ENCODE measurements at places on chromosomes 5 and 9.

GRCh38 chr9:81082221-81082620, 607.1 kb downstream of the TLE1 start:
- no peak for DNase-seq

DNA sequence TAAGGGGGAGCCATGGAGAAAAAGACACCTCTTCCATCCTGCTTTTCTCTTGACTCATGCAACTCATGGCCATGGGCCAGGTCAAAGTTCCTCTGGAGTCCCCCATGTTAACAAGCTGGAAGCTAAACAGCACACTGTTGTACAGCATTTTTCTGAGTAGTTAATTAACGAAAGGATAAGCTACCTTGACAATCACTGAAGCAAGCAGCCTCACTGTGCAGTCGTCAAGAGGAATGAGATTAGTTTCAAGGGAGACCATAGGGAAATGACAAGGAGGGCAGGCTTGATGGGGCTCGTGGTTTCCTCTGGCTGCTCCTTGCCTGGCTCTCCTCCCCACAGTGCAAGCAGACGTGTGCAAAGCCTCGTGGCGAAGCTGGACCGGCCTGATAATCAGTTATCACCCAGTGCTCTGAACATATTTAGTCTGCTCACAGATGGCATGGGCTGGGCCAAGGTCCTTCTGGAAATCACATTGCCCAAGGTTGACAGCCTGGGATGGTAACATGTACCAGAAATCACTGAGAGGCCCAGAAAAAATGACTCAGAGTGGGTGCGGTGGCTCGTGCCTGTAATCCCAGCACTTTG, 209.5 kb downstream of the SLIT3 start:
- no peak for DNase-seq

DNA sequence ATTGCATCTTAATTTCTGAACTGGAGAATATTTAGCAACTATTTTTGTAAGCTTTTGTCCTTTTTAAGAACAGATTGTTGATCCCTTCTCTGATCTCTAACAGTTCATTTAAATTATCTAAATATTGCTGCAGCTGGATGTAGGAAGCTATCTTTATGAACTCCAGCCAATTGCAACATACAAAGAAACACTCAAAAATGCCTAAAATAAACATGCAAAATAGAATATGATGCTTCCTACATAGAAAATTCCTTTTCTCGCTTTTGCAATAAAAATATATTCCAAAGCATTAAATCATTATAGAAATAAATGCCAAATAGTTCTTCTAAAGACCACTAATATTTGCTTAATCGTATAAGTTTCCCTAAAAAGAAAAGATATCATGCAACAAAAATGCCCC, 218.6 kb downstream of the LURAP1L start:
- no peak for DNase-seq

DNA sequence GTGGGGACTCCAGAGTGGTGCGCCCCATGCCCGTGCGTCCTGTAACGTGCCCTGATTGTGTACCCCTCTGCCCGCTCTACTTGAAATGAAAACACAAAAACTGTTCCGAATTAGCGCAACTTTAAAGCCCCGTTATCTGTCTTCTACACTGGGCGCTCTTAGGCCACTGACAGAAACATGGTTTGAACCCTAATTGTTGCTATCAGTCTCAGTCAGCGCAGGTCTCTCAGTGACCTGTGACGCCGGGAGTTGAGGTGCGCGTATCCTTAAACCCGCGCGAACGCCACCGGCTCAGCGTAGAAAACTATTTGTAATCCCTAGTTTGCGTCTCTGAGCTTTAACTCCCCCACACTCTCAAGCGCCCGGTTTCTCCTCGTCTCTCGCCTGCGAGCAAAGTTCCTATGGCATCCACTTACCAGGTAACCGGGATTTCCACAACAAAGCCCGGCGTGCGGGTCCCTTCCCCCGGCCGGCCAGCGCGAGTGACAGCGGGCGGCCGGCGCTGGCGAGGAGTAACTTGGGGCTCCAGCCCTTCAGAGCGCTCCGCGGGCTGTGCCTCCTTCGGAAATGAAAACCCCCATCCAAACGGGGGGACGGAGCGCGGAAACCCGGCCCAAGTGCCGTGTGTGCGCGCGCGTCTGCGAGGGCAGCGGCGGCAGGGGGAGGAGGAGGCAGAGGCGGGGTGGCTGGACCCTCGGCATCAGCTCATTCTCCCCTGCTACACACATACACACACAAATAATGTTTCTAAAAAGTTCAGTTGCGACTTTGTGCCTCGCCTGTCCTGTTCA, 668 bp downstream of the GLIS3 start:
- DNase-seq, result no peak

- no peak for DNase-seq
These were observed 30.2 kb downstream of the CDHR2 start for GRCh38 chr5:176579323-176579722.

DNA sequence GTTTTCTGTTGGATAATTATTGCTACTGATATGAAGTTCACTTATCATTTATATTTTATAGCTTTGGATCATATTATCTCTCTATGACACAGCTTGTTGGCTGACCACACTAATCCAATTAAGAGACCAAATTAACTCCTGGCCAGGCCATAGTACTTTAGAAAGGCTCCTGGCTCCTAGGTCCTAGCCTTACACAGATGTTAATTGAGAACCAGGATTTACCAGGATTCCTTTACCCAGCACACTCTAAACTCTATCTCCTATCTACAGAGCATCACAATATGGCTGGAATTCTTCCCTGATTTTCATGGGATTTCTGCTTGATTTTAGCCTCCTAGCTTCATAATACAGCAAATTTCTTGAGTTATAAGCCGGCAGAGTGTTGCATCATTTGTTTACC, 80.3 kb downstream of the SLCO6A1 start:
- no peak for DNase-seq

GRCh38 chr5:106974272-106974671, 696.5 kb downstream of the EFNA5 start:
- DNase-seq, result no peak

DNA sequence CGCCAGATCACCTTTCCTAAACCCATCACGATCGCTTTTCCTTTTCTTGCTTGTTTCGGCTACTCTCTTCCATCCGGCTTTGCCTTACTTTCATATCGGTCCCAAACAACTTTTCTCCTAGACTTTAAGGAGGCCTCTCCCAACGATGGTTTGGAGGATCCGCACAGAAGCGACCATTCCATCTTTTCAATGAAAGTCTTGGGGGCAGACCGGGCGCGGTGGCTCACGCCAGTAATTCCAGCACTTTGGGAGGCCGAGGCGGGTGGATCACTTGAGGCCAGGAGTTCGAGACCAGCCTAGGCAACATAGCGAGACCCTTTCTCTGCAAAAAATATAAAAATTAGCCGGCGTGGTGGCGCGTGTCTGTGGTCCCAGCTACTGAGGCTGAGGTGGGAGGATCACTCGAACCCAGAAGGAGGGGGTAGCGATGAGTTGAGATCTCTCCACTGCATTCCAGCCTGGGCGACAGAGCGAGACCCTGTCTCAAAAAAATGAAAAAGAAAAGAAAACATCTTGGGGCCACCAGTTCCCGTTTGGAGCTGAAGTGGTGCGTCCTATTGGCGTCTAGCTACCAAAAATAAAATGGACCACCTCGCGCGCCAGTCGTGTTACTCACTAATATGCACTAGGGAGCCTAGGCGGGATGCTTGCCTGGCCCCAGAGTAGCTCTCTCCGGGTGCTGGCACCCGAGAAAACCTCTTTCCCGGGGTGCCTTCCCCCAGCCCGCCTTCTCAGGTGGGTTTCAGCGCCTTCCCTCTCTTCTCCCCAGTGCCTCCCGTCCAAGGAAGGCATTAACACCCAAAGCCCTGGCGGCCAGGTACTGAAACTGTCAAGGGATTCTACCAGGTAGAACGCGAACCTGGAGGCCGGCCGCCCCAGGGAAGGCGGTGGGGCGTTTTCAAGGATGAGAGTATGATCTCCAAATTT, 800 bp upstream of the AP3B1 start:
- DNase-seq, result no peak

DNA sequence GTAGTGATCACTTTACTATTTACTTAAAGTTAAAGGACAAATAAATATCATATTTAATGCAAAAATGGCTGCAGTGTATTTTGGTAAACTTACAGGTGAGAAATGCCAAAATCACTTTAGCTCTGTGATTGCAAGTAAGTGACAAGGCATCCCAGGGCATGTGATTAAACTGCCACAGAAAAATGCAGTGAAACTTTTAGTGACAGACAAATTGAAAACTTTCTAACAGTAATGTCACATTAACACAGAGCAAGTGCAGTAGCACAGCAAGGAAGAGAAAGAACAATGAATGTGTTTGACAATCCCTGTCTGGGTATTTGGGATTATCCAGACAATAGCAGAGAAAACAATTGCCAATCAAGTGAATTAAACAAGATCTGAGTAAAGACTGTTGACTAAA, 606.8 kb downstream of the SLCO4C1 start:
- no peak for DNase-seq

DNA sequence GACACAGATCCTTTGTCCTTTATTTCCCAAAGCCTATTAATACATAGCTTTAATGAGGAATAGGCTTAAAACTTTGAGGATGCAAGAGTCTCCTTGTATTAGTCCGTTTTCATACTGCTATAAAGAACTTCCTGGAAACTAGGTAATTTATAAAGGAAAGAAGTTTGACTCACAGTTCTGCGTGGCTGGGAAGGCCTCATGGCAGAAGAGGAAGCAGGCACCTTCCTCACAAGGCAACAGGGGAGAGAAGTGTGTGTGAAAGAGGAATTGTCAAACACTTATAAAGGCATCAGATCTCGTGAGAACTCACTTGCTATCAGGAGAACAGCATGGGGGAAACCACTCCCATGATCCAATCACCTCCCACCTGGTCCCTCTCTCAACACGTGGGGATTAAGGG, 5.4 kb upstream of the CLK4 start:
- no peak for DNase-seq

GRCh38 chr5:120382833-120383232, 81.3 kb upstream of the PRR16 start:
- DNase-seq, result no peak

DNA sequence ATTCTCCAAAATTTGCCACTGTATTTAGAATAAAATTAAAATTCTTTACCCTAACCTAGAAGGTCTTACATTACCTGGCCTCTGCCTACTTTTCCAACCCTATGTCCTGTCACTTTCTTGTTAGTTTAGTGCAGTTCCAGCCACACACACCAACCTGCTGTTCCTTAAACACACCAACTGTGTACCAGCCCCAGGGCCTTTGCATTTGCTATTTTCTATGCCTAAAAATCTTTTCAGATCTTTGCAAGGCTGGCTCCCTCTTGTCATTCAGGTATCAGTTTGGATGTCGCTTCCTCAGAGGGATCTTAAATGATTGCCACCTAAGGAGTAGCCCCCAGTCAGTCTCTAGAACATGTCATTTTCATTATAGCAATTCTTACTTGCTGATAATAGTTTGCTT, 17.7 kb upstream of the NRG2 start:
- no peak for DNase-seq

DNA sequence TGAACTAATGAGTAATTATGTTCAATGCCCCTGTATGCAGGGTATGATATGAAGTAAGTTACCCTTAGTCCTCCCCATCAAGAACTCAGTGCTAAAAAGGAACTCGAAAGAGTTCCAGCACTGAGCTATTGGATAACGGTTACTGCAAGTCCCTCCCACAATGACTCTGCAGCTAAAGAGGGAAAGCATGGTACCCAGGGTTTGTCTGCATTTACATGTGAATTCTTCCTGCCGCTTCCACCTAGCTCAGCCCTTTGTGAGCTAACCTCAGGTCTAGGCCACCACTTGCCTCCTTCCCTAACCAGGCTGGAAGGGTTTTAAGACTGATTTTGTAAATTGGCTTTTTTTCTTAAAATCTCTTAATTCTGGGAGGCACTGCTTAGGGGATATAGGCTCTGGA, 376.8 kb downstream of the EBF1 start:
- DNase-seq, result no peak

DNA sequence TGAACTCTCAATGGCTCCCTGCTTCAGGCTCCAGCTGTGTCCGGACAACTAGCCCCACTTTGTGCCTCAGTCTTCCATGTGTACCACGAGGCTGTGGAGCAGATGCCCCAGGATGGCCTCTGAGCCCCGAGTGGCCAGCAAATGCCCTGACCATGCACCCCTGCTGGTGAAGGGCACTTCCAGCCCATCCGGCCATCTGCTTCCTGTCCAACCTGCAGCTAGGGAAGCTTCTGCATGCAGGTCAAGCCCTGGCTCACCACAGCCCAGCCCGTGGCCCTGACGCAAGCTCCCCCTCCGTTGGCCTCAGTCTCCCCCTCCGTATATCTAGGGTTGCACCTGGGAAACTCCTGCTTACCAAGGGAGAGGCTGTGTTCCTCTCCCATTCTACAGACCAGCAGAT, 4.8 kb downstream of the NINJ1 start:
- peak; percentile 50 for DNase-seq

- DNase-seq, result no peak
These were observed 51.4 kb upstream of the DAB2 start for GRCh38 chr5:39475881-39476842.

GRCh38 chr5:165996201-165996875, 2295.1 kb upstream of the WWC1 start:
- DNase-seq, result no peak

DNA sequence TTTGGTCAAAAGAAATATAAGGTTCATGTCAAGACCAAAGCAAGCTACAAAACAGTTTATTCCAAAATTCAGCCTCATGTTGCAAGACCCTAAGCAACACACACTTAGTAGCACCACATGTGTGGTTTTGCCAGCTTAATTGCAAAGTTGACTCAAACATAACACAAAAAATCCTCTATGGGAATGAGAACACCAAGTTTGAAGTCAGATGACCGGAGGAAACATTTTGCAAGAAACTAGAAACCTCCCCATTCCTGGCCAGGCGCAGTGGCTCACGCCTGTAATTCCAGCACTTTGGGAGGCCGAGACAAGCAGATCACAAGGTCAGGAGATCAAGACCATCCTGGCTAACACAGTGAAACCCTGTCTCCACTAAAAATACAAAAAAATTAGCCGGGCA, 261.8 kb downstream of the EBF1 start:
- DNase-seq, result no peak

- DNase-seq, result peak; percentile 74
These were observed 39.7 kb downstream of the FABP6 start for GRCh38 chr5:160269017-160269416.

DNA sequence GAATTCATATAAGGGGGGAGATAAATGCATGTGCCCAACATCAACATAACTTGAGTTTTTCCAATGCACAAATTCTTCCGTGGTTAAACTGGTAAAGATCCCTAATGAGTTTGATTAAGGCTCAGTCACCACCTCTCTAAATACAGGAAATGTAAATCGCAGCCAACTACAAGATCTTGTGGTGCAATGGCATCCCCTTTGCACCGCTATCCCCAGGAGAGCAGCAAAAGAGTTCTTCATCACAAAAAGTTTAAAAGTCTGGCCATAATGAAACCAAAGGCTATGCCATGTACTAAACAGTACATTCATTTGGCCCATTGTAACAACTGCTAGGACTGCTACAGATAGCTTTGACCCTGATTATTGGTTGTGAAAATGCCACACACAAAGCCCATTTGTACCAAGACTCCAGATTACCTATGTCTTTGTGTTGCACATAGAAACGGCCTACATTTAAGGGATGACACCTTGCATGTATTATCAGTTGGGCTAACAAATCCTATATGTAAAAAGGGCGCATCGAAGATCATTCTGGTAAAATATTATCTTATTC, 44.5 kb downstream of the ZNF608 start:
- no peak for DNase-seq

Data from globus pallidus (tissue), 1 donor.